ENCODE measurements at places on chromosomes 5 and 9.

DNA sequence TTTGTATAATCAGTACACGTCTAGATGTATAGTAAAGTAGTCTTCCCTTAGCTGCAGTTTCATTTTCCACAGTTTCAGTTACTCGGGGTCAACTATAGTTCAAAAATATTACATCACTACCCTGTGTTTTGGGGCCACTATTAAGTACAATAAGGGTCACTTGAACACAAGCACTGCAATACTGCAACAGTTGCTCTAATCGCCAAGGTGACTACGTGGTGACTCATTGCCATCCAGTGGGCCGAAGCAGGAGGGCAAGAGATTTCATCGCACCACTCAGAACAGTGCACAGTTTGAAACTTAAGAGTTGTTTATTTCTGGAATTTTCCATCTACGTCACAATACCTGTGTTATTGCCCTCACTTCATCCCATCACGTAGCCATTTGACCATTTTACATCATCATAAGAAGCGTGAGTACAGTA is at the start of gene ARL14EPL:
Gene ARL14EPL, plus strand, starts transcription at position 379 of the 424 bp plus-strand sequence. CDS start 18,994 bp downstream, outside the sequence.
- DNase-seq, result no peak

GRCh38 chr5:31598640-31599611 is 40.0 kb upstream of the PDZD2 start:
- no peak for DNase-seq

DNA sequence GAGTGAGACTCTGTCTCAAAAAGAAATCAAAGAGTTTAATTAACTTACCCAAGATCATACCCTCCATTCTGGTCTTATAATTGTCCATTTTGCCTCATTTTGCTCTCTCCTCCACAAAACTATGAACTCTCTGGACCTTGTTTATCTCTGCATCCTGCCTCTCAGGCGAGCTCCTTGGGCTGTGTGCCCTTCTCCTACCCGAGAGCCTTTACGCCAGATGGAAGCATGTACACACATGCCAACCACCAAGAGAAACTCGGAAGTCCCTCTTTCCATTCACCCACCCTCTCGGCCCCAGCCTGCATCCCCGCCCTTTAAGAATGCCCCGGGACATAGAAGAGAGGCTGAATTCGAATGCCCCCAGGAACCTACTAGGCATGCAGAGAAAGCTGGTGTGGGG is 25.9 kb downstream of the CPLX2 start:
- DNase-seq, result no peak

DNA sequence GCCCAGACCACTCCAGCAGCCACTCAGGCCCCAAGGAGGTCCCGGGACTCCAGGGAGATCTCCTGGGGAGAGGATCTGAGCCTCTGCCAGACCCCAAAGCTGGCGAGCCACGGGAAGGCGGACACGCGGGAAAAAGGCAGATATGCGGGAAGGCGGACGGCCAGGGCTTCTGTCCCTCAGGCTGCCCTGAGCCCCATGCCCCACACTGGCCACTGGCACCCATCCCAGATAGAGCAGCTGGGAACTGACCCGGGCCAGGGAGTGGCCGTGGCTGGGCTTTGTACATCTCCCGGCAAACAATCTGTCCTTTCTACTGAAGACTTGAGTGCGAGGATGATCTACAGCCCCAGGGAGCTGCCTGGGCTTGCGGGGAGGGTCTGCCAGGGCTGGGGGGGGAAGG is 21.1 kb upstream of the NOTCH1 start:
- no peak for DNase-seq

DNA sequence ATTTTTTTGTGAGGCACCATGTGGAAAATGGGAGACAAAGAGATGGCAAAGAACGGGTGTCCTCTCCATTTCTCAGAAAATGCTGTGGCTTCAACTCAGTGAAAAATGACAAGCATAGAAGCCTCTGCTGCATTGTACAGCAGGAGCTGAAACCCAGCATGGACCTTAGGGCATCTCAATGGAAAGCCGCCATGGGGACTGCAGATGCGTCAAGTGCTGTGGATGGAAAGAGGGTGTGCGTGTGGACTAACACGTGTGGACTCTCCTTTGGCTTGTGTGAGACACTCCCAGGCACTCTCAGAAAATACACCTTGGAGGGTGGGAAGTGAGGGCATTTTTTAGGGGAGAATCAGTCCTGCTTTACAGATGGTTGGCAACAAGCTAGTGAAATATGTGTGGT is 2.2 kb upstream of the GLRX start:
- DNase-seq, result no peak

GRCh38 chr5:135466178-135467050 is 14.3 kb upstream of the TIFAB start:
- DNase-seq, result peak; percentile 66

GRCh38 chr5:133993185-133993936 is 11.4 kb downstream of the VDAC1 start:
- no peak for DNase-seq

DNA sequence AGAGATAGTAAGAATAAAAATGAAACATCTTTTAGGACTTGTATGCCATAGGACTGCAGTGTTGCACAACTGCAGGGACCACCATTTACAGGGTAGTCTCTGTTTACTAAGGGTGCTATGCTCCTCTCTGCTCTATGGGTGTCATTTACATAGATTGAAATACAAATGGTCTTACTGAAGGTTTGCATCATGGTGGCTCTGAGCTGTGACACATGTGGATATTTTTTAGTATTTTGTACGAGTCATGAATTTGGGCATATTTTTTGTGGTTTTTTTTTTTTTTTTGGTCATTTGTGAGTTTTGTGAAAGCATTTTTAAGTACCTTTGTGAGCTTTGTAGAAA is 47.4 kb downstream of the CSNK1G3 start:
- no peak for DNase-seq

DNA sequence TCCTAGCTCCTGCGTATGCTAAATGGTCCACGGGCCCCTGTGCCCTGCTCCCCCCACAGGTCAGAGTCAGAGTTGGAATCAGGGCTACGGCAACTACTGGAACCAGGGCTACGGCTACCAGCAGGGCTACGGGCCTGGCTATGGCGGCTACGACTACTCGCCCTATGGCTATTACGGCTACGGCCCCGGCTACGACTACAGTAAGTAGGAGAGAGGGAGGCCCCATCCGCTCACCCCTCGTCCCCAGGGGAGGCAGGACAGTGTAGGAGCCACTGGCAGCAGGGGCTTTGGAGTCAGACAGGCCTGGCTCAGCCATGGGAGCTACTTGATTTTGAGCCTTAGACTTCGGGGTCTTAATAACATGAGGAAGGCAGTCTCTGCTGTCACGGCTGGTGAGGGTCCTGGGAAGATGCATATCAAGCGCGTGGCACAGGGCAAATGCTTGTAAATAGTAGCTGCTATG is 5.8 kb downstream of the HNRNPAB start:
- no peak for DNase-seq

GRCh38 chr9:15276328-15276938 is 30.6 kb downstream of the TTC39B start:
- DNase-seq, result no peak

- DNase-seq, result no peak
Measured at GRCh38 chr9:129343424-129344375, 165.6 kb upstream of the IER5L start.

DNA sequence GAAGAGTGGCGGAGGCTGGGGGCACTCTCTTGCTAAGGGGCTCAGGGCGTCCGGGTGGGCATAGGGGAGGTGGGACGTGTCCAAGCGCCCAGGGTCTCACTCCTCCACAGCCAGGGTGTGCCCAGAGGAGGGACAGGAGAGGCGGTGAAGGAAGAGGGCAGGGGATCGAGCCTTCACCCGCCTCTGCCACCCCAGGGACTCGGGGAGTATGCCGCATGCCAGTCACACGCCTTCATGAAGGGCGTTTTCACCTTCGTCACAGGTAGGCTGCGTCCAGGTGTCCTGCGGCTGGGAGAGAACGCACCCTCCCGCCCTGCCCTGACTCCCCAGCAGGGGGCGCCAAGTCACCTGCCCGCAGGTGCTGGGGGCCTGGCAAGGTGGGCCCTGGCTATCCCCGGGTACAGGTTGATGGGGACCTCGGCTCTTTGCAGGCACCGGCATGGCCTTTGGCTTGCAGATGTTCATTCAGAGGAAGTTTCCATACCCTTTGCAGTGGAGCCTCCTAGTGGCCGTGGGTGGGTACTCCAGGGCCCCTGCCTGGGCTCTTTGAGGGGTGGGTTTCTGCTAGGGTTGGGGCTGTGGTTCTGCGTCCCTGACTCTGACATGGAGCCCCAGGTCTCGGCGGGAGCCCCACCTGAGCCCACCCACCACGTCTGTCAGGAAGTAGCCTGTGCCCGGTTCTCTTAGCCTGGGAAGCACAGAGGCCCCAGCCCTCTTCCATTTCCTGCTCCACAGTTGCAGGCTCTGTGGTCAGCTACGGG is 552 bp downstream of the TMEM141 start:
- peak; percentile 86 for DNase-seq

- no peak for DNase-seq
Measured at GRCh38 chr9:91842358-91843049, 107.5 kb downstream of the ROR2 start.

DNA sequence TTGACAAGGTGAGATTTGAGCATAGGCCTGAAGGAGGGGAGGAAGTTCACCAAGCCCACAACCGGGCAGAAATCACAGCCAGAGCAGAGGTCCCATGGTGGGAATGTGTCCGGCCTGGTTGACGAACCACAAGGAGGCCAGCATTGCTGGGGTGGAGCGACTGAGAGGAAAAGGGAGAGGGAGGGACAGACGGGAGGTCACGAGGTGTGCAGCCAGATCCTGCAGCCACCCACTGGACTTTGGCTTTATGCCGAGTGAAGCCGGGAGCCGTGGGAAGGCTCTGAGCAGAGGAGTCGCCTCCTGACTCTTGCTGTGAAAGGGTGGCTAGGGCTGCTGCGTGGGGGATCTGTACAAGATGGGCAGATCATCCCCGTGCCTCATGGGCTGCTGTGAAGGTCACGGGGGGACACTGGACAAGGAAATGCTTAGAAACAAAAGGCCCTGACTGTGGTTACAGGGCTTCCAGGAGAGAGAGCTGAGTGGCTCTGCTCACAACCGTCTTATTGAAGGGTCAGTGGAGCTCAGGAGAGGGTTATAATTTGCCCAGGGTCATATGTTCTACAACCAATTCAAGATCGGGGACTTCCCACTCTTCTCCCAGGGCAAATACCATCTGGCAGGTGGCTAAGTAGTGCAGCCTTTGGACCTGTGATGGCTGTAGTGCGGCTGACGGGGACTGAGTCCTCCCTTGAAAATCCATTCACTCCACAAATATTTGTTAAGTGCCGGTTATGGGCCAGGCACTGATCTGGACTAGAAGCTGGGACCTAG is 15.6 kb upstream of the CD74 start:
- DNase-seq, result no peak

GRCh38 chr9:95736891-95737522 is 138.5 kb upstream of the ERCC6L2 start:
- DNase-seq, result no peak
